ENCODE measurements at places on chromosomes 7 and 10. TPM values are rescaled to one million over a fixed set of nuclear protein-coding genes. Genes with fewer than 3 reads are reported as not detected.
A peak's percentile ranks its signal among the peaks of the same experiment; 100 is the strongest.

DNA sequence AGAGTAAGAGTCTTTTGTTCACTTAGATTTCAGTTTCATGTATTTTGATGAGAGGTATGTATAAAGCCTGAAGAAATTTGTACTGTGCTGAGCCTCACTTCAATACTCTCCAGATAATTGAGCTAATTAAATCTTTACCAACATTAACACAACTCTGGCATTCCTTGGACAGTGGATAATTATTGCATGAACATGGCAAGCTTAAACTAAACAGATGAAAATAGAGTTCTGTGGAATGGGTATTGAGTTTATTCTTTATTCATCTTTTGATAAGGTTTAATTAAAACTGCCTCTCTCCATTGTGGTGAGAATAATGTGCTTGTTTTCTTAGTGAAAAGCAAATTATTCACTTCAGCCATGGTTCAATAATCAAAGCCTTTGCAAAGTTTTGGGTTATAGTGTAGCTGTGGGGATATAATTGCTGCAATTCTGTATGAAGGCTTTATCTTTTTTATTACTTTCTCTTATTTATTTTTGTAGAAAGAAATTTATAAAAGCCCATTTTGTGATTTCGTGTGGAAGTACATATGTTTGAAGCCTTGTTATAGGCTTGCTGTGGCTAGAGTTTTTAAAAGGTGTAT, 126.4 kb upstream of the FZD1 start:
- no peak for DNase-seq

The STK31 gene
- 4.8 TPM for total RNA-seq

DNA sequence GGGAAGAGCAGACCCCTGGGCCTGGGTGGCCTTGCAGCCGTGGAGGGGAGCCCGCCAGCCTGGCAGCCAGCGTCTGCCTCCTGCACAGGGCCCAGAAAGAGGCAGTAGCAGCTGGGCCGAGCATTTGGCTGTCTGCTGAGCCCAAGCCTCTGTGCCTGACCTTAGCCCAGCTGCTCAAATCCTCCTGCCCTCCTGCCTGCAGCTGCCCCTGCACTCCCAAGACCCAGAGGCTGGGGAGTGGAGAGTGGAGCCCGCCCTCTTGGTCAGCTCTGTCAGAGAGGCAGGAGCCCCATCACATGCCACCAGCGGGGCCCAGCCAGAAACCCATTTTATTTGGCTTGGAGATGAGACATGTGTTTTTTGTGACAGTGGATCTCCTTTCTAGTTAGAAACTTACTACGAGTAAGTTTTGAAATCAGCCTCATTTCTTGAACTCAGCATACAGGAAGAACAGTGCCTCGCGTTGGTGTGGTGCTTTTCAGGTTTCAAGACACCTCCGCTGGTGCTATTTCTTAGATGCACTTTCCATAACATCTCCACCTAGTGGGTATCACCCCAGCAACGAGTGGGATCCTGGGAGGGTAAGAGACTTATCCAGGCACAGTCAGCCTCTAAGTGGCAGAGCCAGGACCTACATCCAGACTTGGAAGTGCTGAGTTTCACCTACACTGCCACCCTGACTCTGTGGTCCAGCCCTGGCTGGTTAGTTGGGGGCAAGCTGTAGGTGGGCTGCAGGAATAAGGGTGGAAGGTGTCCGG, 477.1 kb downstream of the RPS24 start:
- no peak for DNase-seq

DNA sequence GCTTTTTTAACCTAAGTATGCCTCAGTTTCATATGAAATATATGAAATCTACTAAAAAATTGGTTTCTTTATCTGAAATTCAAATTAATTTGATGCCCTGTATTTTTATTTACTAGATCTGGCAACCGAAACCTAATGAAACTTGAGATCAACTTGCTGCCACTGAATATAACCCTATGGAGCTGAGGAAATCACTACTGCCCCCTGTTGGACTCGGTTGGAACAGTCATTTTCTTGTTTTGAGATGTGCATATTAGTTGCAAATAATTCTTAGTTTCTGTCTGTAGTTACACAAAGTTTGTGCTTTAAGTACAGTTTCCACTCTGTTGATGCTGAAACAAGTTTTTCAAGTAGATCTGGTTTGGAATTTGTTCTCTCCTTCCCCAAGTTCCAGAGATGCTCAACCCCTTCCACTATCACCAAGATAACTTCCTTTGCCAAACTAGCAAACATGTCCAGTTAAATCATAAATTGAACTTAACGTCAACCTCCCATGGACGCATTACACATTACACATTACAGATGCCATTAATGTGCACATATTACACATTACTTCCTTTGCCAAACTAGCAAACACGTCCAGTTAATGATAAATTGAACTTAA, 22.2 kb upstream of the EXOC4 start:
- DNase-seq: peak; percentile 64

DNA sequence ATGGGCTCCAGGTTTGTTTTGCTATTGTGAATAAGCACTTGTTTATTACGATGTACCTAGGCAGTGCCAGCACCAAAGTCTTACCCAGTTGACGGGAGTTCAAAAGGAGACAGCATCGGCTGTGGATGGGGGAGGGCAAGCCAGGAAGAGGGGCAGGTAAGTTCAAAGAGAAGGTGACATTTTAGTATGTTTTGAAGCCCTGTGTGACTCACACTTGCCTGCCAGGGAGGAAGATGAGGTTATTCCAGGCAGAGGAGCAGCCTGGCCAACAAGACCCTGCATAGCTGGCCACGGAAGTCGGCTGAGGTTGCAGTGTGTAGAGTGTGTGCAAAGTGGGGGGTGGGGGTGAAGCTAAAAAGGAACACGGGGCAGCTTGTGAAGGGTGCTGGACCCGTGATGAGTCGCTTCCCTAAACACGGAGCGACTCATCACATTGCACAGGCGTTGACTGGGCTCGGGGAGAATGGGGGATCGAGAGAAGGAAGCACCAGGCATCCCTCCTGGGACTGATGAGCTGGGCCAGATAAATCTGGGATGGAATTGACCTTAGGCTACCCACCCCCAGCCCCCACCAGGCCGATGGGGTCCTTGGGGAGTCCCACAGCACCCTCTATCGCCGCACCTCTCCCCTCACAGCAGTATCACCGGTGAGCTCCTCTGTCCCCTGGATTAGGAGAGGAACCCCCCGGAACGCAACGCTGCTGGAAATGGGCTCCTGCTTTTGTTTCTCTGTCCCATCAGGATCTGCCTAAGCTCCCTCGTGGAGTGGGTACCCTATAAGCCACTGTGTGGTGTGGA, 97.9 kb upstream of the IKZF1 start:
- no peak for DNase-seq

The ARHGEF5 gene
- 14.3 TPM for total RNA-seq

The ZP3 gene
- total RNA-seq: not detected

- no peak for DNase-seq
Measured at GRCh38 chr7:69814421-69814962, 216.2 kb downstream of the AUTS2 start.

DNA sequence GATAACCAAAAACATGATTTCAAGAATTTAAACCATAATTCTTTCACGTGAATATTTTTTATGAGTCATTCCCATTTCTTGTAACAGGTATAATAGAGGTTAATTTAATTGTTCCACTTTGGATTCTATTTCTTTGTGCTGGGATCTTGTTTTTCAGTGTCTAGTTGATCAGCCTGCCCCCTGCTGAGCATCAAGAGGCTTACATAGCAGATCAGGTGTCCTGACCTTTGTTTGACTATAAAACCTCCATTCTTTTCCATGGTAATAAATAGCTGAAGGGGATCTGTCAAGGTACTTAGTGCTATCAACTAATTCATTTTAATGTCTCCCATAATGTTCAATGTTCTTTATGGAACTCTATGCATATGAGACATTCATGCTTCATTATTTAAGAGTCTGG, 4.9 kb downstream of the COL17A1 start:
- DNase-seq: peak; percentile 58

Data from stomach (tissue), 19 donors.